EH (cell line): ENCODE measurements at places on chromosomes 7 and 10.

- no peak for DNase-seq
These were observed 22.2 kb upstream of the CSGALNACT2 start for GRCh38 chr10:43115881-43116595.

DNA sequence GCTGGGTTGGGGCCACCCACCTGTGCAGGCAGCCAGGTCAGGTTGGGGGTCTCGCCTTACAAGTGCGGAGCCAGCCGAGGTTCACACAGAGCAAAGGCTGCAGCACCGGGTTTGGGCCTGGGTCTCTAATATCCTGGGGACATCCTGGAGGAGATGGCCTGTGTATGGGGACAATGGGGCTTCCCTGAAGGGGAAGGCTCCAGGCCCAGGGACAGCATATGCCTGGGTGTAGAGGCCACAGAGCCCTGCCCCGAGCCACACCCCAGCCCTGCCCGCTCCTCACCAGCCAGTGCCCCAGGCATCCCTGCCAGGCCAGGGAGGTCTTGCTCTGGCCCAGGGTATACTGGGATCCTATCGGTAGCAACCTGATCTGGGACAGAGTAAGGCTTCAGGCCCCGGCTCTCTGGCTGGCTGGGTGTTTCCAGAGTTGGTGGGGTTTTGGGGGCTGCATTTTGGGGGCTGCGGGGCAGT is 9.1 kb downstream of the TTYH3 start:
- no peak for DNase-seq

- DNase-seq, result no peak
These were observed 31.1 kb upstream of the LYZL1 start for GRCh38 chr10:29257784-29258135.

GRCh38 chr7:156386097-156386496 is 254.5 kb upstream of the RNF32 start:
- DNase-seq, result no peak

DNA sequence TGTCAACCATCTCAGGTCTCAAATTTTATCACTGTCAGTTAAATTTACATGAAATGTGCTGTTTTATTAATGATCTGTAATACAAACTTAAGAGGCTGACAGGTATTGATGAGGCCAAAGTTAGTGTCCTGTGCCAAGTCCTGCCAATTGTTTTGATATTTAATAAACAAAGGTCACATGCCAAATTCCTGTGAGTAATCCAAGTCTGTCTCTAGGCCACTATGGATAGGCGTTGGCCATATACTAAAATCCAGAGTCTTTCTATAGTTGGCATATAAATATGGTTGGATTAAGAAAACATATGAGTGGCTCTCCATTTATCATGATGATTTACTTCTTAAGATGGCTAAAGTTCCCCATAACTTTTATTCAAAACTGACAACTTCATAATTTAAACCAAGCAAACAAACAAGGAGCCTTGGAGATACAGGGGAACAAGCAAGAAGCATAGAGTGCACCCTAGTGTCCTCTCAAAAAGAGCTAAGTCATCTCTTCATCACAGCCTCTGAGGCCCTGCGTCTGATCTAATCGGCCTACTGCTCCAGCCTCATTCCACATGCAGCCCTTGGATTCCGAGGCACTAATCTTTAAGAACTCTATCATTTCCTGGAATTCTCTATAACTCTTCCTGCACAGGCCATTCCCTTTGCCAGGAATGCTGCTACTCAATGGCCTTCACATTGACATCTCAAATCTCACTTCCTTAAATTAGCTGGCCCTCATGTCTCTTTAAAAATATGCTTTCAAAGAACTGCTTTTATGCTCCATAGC is 32.7 kb upstream of the NRCAM start:
- no peak for DNase-seq

DNA sequence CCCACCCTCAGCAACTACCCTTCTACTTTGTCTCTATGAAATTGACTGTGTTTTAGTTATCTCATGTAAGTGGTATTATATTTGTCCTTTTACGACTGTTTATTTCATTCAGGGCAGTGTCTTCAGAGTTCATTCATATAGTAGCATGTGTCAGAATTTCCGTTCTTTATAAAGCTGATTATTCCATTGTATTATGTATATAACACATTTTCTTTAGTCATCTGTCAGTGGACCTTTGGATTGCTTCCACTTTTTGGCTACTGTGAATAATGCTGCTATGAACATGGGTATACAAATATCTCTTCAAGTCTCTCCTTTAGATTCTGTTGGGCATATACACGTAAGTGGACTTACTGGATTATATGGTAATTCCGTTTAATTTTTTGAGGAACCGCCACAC is 14.5 kb downstream of the SLF2 start:
- no peak for DNase-seq

DNA sequence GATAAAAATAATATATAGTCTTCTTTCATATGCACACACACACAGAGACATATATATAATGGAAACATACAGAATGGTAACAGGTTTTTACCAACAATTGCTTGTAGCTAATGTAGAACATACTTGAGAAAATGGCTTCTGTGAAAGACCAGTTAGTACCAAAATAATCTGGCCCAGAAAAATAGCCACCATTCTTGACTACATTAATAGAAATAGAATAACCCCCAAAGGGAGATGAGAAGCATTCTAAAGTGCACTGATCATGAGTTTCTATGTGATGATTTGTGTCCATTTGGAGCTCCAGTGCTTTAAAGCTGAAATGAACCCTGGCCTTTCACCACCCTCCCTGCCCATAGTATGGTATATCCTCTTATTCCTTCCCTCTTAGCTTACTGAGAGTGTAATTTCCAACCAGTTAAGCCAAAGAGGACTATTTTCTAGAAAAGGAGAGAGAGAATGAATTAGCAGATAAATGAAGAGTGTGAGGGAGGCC is 22.9 kb upstream of the IFIT2 start:
- no peak for DNase-seq

DNA sequence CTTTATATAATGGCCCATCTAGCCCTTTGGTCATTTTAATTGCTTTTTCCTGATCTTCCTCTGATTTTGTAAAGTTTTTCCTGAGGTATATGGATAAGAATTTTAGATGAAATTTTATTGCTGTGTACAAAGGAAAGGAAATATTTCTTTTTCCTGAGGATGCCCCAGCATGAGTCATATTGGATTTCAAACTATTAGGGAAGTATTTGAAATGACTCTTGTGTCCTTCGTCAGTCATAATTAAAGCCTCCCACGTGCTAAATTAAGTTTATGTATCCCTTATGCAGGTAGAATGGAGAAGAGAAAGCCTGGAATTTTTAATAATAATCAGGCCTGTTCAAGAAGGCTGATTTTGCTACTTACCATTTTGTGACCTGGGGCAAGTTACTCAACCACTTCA is 82.6 kb upstream of the GLI3 start:
- peak; percentile 27 for DNase-seq

DNA sequence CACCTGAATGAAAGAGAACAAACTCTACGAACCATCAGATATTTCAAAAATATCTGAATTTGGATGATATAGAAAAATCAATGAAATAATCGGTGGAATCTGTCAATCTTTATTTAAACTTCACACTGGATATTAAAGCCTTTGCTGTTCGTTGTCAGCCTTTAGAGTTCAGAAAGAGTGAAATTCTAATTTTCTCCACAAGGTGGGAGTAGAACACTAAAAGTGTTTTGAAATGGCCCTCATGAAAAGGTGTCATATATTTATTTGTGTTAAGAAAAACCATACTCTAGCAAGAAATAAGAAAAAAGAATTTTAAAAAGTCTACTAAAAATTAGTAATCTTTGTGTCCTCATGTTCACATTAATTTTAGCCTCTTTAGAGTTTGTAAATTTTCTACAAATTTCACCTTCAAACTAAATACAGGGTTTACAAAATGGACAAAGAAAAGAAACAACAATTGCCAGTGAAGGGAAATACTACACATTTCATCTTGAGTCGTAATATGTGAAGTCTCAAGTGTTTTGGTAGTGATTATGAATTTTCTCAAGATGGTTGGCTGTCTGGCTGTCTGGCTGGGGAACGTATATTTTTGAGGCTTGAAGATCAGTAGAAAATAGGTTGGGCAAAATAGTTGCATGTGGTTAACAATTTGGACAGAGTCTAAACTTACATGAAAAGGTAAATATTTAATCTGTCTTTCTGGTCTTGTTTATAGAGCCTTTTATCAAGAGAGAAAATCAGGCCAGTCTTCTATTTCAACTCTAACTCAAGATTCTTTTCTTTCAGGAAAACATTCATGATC is 43.7 kb downstream of the DNAJB9 start:
- peak; percentile 47 for DNase-seq

- no peak for DNase-seq
These were observed 98.3 kb downstream of the KCNMA1 start for GRCh38 chr10:77539147-77539935.

DNA sequence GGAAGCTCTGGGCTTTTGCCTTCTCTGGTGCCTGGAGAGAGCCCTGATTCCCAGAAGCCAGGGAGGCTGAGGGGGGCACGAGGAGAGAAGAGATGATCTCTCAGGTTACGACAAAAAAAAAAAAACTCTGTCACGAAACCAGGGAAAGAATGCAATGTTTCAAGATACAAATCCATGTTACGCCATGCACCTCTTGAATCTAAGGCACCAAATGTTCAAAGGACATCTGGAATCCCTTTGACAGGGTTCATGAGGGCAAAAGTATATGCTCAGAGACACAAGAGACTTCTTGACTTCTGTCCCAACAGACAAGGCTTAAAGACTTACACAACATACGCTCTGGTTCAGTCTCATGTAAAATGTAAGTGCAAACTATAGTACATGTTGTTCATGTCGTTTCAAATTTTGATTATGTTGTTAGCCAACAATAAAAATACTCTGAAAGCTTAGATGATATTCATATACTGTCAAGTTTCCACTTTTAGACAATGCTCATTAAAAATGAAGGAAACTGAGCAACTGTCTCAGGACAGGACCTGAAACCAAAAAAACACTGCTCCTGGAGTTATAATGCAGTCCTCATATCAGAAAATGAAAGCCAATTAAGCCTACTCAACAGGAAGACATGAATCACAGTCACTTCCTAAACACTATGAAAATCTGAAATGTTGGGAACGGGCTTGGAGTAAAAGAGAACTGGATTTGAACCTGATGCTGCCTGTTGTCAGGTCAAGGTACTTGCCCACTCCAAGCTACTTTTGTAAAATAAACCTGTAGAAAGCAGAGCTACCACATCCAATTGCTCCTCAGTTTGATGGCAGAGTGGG is 72.3 kb downstream of the CHCHD3 start:
- peak; percentile 10 for DNase-seq

DNA sequence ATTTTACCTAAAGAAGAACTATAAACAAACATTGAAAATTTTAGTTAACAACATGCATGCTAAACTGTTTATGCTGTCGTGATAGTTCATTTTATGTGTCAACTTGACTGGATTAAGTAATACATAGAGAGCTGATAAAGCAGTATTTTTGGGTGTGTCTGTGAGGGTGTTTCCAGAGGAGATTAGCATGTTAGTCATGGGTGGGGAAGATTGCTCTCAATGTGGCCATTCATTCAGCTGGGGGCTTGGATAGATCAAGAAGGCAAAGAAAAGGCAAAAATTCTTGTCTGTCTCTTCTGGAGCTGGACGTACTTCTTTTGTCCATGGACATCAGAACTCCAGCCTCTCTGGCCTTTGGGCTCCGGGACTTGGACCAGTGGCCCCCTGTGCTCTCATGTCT is 172.9 kb upstream of the SEMA3E start:
- DNase-seq, result no peak

GRCh38 chr10:129442866-129443265 is 24.2 kb upstream of the MGMT start:
- no peak for DNase-seq

DNA sequence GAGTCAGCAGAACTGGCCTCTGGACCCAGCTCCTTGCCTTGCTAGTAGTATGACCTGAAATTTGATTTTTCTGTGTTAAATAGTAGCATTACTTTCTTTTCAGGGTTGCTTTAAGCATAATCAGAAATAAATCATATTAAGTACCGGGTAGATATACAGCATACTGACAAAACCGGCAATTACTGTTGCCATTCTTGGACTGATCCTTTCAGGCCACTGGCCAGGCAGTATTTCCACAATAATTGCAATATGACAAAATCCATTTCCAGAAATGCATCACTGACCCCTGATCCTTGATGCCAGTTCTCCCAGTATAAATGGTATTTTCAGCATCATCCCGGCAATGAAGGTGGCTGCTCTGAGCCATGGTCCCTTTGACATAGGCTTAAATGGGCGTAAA is 6.9 kb downstream of the LRIT1 start:
- DNase-seq, result no peak

DNA sequence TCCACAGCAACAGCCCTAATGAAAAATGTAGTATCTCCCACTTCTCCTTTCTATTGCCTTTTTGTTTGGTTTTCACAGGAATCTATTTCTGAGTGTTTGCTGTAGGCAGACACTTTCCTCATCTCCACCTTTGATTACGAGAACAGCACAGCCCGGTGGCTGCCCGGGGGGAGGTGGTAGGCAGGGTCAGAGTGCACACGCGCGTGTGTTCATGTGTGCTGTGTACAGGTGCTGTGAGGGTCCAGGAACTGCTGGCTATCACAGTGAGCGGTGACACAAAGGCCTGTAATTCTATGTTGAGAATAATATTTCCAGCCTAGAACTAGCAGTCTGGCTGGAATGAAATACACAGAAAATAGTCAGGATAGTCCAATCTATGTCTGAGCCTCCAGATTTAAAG is 212.8 kb downstream of the ADARB2 start:
- DNase-seq, result no peak

GRCh38 chr7:128838981-128839731 is 8.9 kb downstream of the FLNC start:
- DNase-seq, result no peak

GRCh38 chr7:43042302-43042701 is 70.1 kb upstream of the HECW1 start:
- peak; percentile 15 for DNase-seq

DNA sequence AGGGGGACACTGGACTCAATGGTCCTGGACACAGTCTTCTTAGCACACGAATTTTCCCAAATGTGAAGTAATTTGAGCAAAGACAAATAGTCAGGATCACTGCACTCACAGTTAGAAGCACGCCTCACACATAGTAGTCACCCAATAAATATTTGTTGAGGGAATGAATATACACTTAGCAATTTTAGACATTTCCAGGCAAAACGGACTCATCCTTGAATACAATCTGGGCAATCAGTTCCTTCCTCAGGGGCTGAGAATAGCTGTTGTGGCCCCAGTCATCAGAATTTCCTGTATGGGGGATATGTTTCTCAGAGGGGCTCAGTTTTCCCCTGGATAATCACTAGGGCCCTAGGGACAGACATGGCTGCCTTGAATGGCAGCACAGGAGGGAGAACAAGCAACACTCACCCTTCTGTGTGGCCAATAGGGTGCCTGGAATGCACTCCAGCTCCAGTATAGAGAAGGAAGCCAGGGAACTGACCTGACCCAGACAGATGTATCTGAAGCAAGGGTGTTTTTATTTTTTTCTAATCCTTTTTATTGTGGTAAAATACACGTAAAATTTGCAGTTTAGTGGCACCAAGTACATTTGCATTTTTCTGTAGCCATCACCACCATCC is 282.7 kb upstream of the ZNF32 start:
- DNase-seq, result peak; percentile 95

DNA sequence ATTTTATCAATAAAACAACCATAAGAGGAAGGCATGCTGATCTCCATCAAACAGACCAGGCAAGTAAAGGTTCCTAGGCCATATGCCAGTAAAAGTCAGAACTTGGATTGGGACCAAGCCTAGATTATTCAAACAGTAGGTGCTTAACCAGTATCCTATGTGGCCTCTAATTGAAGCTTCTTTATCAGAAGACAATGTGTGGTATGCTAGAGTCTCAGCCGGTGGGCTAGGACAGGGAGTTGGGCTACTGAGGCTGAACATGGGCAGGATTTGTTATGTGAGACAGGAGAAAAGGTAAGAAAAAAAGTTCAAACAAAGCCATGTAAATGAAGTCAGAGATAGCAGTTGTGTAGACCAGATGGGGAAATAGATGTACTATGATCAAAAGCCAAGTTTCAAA is 413.7 kb upstream of the GHITM start:
- no peak for DNase-seq

GRCh38 chr10:32125023-32125422 is 68.8 kb upstream of the KIF5B start:
- DNase-seq, result no peak
